ENCODE measurements at places on chromosomes 16 and 17.

GRCh38 chr16:5379954-5380353 is 282.4 kb upstream of the EEF2KMT start:
- no peak for DNase-seq

DNA sequence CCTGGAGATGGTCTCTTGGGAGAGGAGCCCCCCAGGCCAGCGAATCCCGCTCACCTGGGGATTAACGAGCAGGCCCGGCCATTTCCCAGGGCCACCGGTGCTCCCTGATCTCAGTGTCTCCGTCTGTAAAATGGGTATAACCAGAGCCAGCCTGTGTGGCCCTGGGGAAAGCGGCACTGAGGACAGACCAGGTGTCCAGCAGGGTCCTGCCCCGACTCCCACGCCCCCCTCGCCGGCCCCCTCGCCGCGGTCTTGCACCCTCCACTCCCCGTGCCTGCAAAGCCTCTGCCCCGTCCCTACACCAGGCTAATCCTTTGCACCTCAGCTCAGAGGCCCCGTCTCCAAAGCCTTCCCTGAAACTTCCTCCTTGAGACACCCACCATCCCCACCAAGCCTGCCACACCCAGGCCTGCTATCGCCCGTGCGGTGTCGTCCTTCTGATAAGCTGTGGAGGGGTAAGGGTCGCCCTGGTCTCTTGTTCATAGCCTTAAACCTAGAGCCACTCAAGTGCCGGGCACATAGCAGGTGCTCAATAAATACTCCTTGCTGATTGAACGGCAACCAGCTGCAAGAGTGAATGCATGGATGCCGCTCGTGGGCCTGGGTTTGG is 259.1 kb downstream of the C16orf95 start:
- DNase-seq = no peak

GRCh38 chr17:61597607-61598006 is 6.6 kb upstream of the NACA2 start:
- no peak for DNase-seq

DNA sequence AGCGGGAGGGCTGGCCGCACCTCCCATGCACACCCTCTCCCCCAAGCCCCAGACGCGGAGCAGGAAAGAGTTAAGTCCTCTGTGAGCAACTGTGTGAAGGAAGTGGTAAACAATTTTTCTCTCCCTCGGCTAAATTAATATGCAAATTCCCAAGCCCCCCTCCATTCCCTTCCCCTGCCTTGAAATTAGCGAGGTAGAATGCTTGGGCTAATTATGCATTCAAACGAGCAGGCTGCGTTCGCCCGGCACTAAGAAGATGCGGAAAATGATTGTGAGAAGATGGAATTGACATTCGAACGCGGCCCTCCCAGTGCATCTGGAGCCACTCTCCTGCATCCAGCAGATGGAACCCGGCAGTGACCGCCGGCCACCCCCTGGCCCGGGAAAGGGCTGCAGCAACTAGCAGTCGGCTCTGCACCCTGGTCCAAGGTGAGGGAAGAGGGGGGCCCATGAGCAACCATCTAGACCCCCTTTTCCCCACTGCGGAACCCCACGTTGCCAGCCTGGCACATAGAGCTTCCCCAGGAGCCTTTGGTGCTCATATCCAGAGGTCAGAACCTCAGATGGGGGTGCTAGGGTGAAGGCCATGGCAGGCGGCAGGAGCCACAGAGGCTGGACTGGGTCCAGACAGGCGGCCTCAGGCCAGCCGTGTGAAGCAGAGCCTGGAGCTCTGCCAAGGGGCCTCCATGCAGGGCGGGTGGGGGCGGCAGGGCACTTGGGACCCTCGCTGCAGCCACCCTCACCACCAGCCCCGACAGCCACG is 49.1 kb upstream of the ACSF3 start:
- DNase-seq = no peak

DNA sequence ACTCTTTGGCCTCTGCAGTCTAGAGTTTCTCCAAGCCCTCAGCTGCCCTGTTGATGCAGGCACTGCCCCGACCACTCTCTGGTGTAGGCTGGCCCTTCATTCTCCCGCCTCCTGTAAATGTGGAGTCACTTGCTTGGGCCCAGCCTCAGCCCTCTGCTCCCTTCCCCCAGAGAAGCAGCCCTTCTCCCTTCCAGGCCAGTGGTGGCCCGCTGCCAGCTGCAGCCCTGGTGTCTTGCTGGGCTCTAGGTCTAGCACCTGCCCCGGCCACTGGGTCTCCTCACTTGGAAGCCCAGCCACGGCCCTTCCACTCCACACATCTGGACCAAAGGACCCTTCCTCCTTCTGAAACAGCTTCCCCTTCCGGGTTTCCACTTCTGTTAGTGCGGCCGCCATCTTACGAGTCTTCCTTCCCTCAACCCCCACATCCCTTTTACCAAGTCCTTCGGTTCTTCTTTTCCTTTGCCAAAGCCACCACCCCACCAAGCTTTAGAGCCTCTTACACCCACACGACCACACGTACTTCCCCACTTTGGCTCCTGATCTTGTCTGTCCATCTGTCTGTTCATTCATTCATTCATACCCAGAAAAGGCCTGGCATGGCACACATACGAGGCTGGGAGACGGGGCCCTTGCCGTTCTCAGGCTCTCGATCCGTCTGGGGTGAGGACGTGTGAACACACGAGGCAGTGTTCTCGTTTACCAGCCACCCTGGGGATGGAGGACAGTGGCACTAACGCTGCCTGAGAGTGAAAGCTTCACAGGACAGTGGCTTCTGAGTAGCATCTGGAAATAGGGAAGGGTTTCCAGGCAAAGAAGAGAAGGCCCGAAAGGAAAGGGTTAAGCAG is 68.0 kb downstream of the ABR start:
- no peak for DNase-seq

DNA sequence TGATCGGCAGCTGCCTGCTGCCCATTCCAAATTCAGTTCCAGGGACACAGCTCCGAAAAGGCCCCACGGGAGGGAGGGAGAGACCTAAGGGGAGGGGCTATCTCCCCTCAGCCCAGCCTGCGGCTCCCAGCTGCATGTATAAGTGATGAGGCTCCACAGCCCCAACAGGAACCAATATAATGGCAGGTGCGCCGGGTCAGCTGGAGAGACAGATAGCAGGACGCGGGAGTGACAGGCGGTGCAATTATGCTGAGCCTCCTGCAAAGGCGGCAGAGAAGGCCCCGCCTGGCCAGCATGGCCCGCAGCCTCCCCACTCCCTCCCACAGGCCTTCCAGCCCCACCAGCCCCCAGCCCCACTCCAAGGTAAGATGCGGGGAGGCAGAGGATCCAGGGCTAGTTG is 8.1 kb upstream of the C1QL1 start:
- no peak for DNase-seq

GRCh38 chr16:68529608-68529930 is 9.5 kb upstream of the ZFP90 start:
- no peak for DNase-seq

- DNase-seq = no peak
Observed at GRCh38 chr16:70304892-70305448, 6.0 kb downstream of the DDX19B start.

DNA sequence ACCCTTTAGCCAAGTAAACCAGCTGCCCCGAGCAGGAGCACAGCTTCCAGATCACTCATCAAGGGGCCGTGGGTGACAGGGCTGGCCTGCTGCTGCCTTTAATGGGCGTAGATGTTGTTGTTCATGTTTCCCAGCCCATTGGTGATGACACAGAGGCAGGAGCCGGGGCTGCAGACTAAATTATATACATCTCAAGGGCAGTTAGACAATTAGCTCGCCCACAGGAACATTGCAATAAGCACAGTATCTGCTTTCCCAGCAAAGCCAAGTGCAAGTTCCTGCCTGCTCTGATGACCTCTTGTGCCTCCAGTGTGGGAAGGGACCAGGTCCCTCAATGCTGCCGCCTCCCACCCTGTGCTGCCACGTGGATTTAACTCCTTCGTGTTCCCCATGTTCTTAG is 485.8 kb downstream of the MAF start:
- no peak for DNase-seq

DNA sequence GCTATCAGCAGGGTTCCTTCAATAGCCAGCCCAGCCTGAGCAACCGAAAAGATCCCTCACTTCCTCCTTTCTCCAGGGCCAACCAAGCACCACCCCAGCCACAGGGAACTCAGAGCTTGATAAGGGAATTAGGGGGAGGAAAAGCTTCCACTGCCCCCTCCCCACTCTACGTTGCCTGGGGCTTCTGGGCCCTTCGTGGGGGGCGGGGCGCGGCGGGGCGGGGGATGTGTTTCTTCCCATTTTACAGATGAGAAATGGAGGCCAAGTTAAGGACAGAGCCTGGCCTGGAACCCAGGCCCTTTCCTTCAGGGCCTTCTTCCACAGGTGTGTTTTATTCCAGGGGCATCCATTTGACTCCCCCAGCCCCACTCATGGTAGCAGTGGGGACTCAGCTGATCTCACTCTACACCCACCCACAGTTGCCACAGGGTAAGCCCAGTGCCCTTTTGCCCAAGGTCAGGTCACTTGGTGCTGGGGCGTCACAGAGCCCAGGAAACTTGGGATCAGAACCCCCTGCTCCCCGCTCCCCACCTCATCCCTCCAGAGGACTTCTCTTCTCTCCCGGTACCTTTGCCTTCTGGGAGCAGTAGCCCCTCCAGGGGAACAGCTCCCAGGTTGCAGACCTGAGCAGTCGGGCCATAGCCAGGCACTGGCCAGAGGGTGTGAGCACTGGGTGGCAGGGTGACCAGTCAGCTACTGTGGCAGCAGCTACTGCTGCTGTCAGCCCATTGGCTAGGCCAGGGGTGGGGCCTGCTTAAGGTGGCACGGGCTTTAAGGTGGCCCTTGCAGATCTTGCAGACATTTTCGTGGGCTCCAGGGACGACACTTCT is at the start of gene LDHD:
Gene LDHD (minus strand): TSS at position 700 of the 830 bp plus-strand sequence. CDS start 60 bp downstream, at position 640.
- no peak for DNase-seq

DNA sequence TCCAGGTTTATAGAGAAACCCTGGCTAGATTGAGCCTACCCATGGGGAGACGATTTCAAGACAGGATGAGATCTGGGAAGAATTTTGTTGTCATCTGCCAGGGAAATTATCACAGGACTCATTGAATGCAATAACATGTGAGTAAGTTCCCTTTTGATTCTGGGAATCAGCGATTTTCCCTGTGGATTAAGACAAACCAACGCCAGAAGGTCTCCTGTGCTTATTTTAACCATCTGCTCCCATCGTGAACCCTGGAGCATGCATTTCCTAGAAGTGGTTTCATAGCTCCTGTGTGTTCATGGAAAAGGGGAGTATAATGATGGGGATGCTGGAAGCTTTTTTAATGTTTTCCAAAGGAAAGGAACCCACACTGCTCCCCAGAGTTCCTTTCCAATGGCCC is 21.0 kb upstream of the ARHGAP44 start:
- no peak for DNase-seq

Data from stimulated activated CD4-positive, alpha-beta T cell treated with anti-CD3 and anti-CD28 coated beads, Interleukin-12 subunit alpha, Interleukin-12 subunit beta, amount 100 ng/mL, for 4 hours (primary cell).